ENCODE measurements at places on chromosomes 2 and 18.

DNA sequence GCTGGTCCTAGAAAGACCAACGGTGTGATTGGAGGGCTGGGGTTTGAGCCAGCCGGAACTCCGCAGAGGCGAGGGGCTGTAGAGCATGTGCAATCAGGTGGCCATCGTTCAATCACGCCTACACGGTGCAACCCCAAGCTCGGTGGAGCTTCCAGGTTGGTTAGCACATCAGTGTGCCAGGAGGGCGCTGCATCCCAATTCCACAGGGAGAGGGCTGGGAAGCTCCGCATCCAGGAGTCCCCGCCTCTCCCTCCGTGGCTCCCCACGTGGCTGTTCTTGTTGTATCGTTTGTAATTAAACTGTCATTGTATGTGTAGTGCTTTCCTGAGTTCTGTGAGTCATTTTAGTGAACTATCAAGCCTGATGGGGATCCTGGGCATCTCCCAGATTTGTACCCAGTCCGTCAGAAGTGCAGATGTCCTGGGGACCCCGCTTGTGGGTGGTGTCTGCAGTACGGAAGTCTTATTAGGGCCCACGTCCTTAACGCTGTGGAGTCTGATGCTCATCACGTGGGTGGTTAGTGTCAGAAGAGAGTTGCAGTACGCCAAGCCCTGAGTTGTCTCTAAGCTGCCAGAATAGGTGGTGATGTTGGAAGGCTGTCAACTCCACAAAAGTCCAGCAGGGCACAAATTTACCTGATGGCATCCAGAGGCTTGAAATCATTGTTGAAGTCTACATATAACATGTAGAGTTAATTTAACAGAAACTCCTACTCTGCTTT is 20.6 kb upstream of the AMMECR1L start:
- no peak for DNase-seq

- DNase-seq = no peak
Measured at GRCh38 chr2:200352636-200353035, 46.1 kb downstream of the SPATS2L start.

- DNase-seq = no peak
Measured at GRCh38 chr2:203656522-203657287, 49.7 kb upstream of the CD28 start.

- DNase-seq = no peak
Measured at GRCh38 chr18:1062588-1062987, 157.9 kb downstream of the ADCYAP1 start.

GRCh38 chr2:136137982-136138381 is 20.0 kb upstream of the CXCR4 start:
- no peak for DNase-seq

GRCh38 chr2:118442046-118442445 is 353.8 kb downstream of the INSIG2 start:
- DNase-seq = no peak

DNA sequence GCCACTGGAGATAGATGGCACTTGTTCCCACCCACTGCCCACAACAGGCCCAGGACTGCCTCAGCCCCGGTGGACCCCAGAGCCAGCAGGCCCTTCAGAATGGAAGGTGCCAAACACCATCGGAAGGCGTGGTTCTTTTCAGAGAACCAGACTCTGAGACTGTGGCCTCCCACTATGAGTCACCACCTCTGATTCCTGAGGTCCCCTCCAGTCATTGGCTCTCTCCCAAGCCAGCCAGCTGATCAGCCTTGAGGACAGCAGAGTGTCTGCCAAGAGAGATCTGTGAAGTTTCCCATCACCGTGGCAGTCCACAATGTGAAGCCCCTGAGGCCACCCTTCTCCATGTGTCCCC is 10.4 kb upstream of the MAP3K2 start:
- peak; percentile 40 for DNase-seq
